Thoracic aorta (tissue), 2 donors: ENCODE measurements at places on chromosomes 3 and 15. TPM values are rescaled to one million over a fixed set of nuclear protein-coding genes. Genes with fewer than 3 reads are reported as not detected.
A peak's percentile ranks its signal among the peaks of the same experiment; 100 is the strongest.

GRCh38 chr15:33874156-33874555, 94.1 kb upstream of the CHRM5 start:
- H3K27ac ChIP-seq = no peak overlapping the region
- no peaks in the 10 kb centered on the region for H3K36me3 ChIP-seq
- H3K4me1 ChIP-seq = no peaks in the 10 kb centered on the region
- no peaks in the 10 kb centered on the region for H3K27me3 ChIP-seq

GRCh38 chr15:101063891-101064794, 145.0 kb downstream of the LRRK1 start:
- peaks cover 31% of the 10 kb centered on the region for H3K4me1 ChIP-seq
- H3K27me3 ChIP-seq = no peaks in the 10 kb centered on the region
- DNase-seq = no peak

DNA sequence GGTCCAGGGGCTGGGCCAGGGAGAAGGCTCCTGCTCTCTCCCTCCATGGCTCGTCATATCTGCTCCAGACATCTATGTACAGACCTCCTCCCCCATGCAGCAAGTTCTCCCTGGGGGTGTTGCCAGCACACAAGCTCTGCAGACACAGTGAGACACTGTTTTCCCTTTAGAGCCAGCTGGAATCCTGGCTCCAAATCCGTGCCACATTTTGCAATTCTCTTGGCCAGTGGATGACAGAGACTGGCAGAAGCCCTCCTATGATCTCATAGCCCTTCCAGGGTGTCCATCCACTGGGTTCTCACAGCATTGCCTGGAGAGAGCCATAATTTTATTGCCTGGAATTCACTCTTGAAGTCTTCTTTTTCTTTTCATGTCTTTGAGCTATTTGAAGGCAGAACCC, 203.9 kb downstream of the TLE3 start:
- H3K4me3 ChIP-seq = no peak overlapping the region
- peak; percentile 11 for DNase-seq
- H3K27me3 ChIP-seq = no peaks in the 10 kb centered on the region
- peaks cover 7% of the 10 kb centered on the region for H3K4me1 ChIP-seq

GRCh38 chr3:65617209-65617608, 421.5 kb downstream of the MAGI1 start:
- H3K27me3 ChIP-seq = no peaks in the 10 kb centered on the region
- DNase-seq = no peak
- H3K36me3 ChIP-seq = no peaks in the 10 kb centered on the region
- H3K4me3 ChIP-seq = no peak overlapping the region
- no peak overlapping the region for H3K27ac ChIP-seq

The TERC gene
- 126 TPM for total RNA-seq

- no peaks in the 10 kb centered on the region for H3K27me3 ChIP-seq
- H3K4me1 ChIP-seq = no peaks in the 10 kb centered on the region
- no peak overlapping the region for H3K4me3 ChIP-seq
- no peak overlapping the region for H3K27ac ChIP-seq
Measured at GRCh38 chr15:46416544-46416943, 781.7 kb downstream of the SQOR start.

- no peak overlapping the region for H3K4me3 ChIP-seq
- no peak for DNase-seq
- H3K27me3 ChIP-seq = no peaks in the 10 kb centered on the region
- no peak overlapping the region for H3K27ac ChIP-seq
Measured at GRCh38 chr3:37147666-37148065, 26.7 kb downstream of the LRRFIP2 start.

DNA sequence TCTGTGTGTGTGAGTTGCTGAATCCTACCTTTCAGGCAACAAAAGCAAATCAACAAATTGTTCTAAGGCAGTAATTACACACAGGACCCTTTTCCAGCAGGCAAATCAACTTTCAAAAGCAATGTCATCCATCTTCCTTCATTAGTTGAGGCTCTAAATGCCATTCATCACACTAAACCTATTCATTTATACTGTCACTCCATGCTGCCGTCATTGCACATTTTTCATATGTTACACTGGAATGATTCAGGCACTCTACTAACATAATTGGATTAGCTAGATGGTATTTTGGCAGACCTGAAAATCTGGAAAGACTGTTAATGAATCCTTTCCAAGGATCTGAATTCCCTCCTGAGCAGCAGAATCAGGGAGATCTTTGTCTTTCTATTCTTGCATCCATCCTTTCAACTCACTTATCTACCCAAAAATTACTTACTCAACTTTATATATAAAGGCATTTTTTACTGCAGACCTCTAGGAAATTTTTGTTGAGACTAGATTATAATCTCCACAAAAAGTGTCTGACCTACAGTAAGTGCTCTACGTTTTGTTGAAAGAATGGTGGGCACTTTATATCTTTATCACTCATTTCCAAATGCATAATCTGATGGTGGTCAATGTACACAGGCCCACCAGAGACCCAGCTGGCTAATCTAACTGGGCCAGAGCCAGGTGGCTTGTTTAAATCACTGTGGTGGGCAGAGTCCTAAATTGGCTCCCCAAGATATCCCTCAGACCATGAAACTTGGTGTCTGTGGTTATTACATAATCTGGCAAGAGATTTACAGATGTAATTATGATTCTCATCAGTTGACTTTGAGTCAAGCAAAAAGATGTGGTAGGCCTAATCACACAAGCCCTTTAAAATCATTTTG, 25.0 kb downstream of the MIX23 start:
- H3K36me3 ChIP-seq = no peaks in the 10 kb centered on the region
- H3K27ac ChIP-seq = no peak overlapping the region
- no peak overlapping the region for H3K4me3 ChIP-seq

The ISLR2 gene
- total RNA-seq = not detected

The CELSR3 gene
- 3.0 TPM for total RNA-seq

GRCh38 chr15:44596511-44597010, 59.6 kb downstream of the EIF3J start:
- no peak for DNase-seq
- no peaks in the 10 kb centered on the region for H3K27me3 ChIP-seq
- no peak overlapping the region for H3K27ac ChIP-seq
- peaks cover 40% of the 10 kb centered on the region for H3K36me3 ChIP-seq
- H3K4me1 ChIP-seq = no peaks in the 10 kb centered on the region

DNA sequence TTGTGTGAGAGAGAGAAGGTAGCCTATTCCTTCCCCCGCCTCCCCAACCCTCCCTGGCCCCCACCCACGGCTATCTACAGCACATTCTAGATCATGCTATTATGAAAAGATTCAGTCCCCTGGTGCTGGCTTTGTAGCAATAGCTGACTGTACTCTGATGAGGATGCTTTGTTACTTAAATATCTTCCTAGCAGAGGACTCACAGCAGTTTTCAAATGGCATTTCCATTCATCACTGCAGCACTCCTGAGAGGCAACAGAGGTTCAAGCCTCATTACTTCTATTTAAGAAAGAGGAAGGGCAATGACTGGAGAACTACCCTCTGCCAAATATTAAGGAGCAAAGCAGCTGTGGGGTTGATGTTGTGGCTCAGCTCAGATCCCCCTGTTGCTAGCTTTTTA, 61.0 kb downstream of the LRRN1 start:
- DNase-seq = no peak
- H3K36me3 ChIP-seq = no peaks in the 10 kb centered on the region
- no peaks in the 10 kb centered on the region for H3K27me3 ChIP-seq
- no peaks in the 10 kb centered on the region for H3K4me1 ChIP-seq
- H3K4me3 ChIP-seq = no peak overlapping the region

DNA sequence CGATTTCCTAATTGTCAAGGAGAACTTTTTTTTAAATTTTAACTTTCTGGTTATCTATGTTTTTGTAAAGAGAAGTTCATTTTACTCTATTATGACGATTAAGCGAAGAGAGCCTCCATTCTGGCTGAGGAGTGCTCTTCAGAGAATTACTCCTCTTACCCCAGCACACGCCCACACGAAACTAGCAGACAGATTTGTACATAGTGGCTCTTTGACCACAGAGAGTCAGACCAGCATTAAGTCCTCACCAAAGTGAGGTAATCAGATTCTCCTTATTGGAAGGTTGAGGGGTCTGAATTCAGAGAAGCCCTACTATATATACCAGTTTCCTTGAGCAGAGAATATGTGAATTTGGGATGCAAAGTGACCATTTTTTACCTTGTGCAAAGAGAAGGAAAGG, 204.8 kb upstream of the TSC22D2 start:
- H3K27me3 ChIP-seq = no peaks in the 10 kb centered on the region
- no peaks in the 10 kb centered on the region for H3K36me3 ChIP-seq

DNA sequence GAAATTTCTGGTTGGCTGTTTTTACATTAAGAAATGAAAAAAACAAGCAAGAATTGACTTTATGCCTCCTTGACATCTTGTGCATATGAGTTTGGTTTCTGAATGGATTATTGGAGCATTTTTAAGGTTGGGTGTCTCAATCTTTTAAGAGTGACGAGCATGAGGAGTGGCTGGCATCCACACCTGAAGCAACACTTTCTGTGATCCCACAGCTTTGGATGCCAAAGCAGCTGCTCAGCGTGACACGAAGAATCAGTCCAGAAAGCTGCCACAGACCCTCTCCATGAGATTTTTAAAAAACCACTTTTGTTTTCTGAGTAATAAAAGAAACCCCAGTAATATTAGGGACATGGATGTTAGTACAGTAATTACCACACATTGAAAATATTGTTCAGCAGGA, 154.5 kb downstream of the KLF13 start:
- no peaks in the 10 kb centered on the region for H3K36me3 ChIP-seq
- no peak for DNase-seq
- no peaks in the 10 kb centered on the region for H3K4me1 ChIP-seq
- H3K27ac ChIP-seq = no peak overlapping the region
- H3K4me3 ChIP-seq = no peak overlapping the region

DNA sequence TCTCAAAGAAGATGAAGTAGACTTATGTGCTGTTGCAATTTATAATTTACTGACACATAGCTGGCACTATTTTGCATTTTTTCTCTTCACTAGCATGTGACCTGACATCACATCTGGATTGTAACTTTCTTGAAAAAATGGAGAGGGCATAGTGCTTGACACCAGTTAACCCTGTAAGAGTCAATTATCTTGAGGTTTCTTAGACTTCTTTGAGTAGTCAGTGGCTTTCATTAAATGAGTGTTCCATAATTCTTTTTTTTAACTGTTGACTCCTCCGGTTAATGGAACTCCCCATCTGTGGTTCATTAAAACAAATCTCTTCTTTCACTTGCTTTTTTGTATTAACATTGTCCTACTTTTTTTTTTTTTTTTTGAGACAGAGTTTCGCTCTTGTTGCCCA, 16.9 kb upstream of the PRKCI start:
- H3K4me1 ChIP-seq = no peaks in the 10 kb centered on the region
- H3K27me3 ChIP-seq = no peaks in the 10 kb centered on the region
- H3K27ac ChIP-seq = no peak overlapping the region
- no peak for DNase-seq

- no peak for DNase-seq
- H3K4me3 ChIP-seq = peak overlapping the region; percentile 19
- no peaks in the 10 kb centered on the region for H3K27me3 ChIP-seq
- H3K36me3 ChIP-seq = no peaks in the 10 kb centered on the region
- H3K27ac ChIP-seq = no peak overlapping the region
- peaks cover 11% of the 10 kb centered on the region for H3K4me1 ChIP-seq
Measured at GRCh38 chr15:29924750-29925149, 102.5 kb upstream of the TJP1 start.

The HTR3E gene
- not detected for total RNA-seq

DNA sequence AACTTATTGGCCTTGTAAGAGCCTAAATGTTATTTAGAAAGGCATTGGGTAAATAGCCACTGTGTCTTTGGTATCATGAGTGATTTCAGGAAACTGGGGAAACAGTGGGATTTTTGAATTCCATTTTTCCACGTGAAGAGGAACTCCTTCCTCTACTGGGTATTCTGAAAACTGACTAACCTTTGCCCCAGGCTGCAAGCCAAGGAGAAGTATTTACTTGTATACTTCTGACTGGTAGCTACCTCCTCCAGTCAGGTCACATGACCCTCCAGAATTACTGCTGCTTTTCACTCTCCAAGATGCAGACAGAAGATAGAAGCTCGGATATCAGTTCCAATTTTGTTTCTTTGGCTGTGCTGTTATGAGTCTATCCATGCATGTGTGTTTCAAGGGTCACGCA, 50.9 kb upstream of the MAP3K13 start:
- H3K4me3 ChIP-seq = no peak overlapping the region
- peaks cover 7% of the 10 kb centered on the region for H3K36me3 ChIP-seq
- no peak overlapping the region for H3K27ac ChIP-seq
- no peak for DNase-seq
- no peaks in the 10 kb centered on the region for H3K27me3 ChIP-seq

GRCh38 chr3:63228087-63228486, 50.0 kb upstream of the SYNPR start:
- H3K36me3 ChIP-seq = no peaks in the 10 kb centered on the region
- no peaks in the 10 kb centered on the region for H3K4me1 ChIP-seq
- no peak for DNase-seq
- no peak overlapping the region for H3K27ac ChIP-seq

DNA sequence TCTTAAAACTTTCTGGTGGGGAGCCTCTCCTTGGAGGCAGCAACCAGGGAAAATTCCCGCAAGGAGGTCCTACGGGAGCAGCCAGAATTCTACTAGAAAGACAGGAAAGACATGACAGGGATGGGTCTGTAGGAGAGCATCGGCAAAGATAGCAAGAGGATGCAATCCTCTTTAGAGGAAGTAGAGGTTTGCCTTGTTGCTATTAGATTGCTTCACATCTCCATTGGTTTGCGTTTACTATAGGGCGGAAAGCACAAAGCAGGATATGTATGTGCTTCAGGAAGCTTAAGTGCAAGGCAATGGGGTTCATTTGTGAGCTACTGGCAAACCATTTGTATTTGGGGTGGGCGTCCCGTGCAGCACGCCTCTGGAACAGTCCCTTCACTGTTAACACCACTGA, 193.0 kb downstream of the RORA start:
- H3K36me3 ChIP-seq = no peaks in the 10 kb centered on the region
- no peaks in the 10 kb centered on the region for H3K27me3 ChIP-seq
- H3K4me3 ChIP-seq = no peak overlapping the region
- peak overlapping the region; percentile 80 for H3K27ac ChIP-seq
- peaks cover 27% of the 10 kb centered on the region for H3K4me1 ChIP-seq

The ASB14 gene
- not detected for total RNA-seq

The GHSR gene
- not detected for total RNA-seq

GRCh38 chr3:31550452-31551251, 17.9 kb downstream of the STT3B start:
- no peak overlapping the region for H3K4me3 ChIP-seq
- no peak overlapping the region for H3K27ac ChIP-seq
- no peak for DNase-seq
- H3K4me1 ChIP-seq = peaks cover 44% of the 10 kb centered on the region
- no peaks in the 10 kb centered on the region for H3K27me3 ChIP-seq

DNA sequence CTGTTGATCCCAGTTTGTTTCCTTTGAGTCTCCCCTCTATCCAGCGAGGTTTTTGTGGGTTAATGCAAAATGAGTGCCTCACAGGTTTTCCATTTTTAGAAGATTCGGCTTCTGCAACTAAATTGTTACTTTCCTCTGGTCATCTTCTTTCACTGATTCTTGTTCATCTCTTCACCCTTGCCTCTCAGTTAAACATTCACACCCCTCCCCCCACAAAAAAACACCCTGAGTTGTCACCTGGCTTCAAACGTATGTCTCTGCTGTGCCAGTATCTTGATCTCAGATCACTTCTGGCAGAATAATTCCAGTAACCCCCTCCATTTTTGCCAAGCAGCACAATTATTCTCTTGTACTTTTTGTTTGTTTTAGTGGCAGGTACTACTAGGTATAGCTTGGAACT, 12.3 kb upstream of the CLDN16 start:
- no peak for DNase-seq
- H3K4me1 ChIP-seq = peaks cover 7% of the 10 kb centered on the region
- H3K27me3 ChIP-seq = no peaks in the 10 kb centered on the region
